LoVo (cell line): ENCODE measurements at places on chromosomes 2 and 18.
A peak's percentile ranks its signal among the peaks of the same experiment; 100 is the strongest.

DNA sequence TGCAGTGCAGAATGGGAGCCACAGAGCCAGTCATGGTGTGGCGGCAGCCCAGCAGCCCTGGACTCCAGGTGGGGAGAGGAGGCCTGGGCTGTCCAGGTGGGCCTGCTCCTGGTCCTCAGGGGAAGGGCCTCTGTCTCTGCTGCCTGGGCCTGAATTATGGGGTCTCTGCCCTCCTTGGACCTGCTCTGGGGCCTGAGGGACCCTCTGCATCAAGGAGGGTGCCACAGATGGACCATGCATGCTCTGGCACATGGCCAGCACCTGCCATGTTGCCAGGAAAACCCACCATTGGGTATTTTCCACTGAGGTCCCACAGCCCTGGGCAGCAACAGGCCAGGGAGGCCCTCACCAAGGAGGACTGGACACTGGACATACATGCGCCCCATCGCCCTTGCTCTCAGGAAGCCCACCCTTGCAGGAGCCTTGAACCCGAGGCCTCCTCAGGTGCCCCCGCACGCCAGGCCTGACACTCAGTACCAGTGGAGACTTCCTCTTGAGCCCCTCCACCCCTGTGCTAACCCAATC lies 107.1 kb downstream of the NDUFA10 start:
- no peak for DNase-seq

- DNase-seq: peak; percentile 73
Observed at GRCh38 chr18:3710712-3711301, 260.8 kb downstream of the TGIF1 start.

GRCh38 chr2:101714118-101714517 lies 16.6 kb downstream of the MAP4K4 start:
- no peak for DNase-seq

- no peak for DNase-seq
Observed at GRCh38 chr2:2041256-2041824, 289.7 kb downstream of the MYT1L start.

DNA sequence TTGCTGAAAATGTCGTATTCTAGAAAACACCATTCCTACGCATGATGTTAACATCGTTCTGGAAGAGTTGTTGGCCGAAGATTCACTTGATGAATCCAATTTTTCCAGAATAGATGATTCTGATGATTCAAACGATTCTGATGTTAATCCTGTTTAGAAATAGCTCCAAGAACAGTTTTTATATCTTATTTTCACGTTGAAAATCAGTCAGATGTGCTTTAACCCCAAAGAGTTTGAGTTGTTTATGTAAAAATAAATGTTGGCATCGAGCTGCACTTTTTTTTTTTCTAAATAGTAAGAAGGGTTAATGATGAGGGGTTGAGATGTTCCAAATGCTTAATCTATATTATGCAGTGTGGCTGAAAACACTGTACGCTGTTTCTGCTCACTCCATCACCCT lies 99.9 kb upstream of the LINC00305 start:
- DNase-seq: no peak

DNA sequence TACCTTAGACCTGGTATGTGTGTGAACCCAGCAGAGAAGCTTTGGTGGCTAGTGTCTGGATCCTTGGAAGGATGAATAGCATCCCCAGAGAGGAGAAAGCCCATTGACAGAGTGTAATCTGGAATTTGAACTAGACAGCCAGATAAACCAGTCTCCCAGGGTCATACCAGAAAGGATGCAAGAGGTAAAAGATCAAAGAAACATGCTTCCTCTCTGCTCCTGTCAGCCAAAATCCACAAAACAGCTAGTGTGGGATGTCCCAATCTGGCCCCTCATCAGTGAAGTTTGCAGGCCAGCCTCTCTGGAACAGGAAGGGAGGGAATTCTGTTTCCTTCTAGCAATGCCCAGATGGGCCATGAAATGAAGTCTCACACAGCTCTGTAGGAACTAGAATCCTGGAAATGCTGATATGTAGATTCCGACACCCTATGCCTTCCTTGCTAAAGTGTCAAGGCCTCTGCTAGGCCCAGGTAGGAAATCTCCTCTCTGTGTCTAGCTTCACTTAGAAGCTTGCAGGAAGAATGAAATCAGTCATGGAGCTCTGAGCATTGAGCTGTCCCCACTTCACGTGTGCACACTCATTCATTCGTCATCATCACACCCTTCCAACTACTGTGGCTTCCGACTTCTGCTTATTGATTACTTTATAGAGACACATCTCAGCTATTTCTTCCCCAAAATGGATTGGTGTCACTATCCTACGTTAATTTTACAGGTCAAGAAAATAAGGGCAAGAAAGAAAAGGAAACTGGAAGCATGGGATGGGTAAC lies 38.0 kb downstream of the EVA1A start:
- no peak for DNase-seq

DNA sequence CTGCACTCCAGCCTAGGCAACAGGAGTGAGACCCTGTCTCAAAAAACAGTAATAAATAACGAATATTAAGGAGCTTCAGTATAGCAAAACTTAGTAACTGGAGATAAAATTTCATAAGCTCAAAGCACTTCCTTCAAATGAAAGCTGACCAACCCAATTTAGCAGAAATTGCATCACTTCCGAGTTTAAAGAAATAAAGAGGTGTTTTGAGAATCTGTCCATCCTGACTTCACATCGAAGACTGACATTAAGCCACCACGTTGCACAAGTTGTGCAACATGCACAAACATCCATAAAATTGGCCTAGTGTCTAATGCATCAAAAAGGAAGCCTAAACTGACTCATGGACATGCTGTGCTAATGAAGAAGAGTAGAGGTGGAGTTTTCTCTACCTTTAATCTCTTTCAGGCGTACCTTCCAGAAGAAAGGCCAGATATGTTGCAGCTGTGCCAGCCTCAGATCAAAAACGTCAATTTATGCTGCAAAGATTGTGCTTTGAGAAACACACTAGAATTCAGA lies 7.7 kb upstream of the DSG3 start:
- DNase-seq: no peak

DNA sequence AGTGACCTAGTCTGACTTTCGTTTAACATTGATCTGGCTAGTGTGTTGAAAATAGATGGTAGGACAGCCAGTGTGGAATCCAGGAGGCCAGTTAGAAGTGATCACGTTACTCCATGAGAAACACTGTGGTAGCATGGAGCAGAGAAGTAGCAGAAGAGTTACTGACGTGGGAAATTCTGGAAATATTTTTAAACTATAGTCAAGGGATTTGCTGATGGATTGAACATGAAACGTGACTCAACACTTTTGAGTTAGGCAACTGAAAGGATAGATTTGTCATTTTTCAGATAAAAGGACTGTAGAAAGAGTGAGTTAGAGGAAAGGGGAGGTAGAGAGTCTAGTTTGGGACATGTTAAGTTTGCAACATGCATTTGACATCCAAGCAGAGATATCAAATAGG lies 130.4 kb downstream of the IRS1 start:
- no peak for DNase-seq

DNA sequence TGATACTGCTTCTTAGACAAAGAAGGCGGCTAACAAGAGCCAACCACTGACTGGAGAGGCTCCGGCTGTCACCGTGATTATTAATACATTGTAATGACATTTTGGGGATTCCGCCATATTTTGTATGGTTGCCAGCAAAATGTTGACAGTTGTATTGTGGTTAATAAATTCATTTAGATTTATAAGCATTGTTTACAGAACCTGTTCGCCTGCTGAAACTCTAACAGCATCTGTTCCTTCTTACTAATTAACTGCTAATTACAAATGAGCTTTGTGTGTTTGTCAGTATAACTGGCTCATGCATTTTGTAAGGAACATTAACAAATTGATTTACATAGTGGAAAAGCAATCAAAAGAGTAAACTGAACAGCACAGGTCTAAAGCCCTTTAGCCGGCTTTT lies 332.4 kb downstream of the GBX2 start:
- no peak for DNase-seq

DNA sequence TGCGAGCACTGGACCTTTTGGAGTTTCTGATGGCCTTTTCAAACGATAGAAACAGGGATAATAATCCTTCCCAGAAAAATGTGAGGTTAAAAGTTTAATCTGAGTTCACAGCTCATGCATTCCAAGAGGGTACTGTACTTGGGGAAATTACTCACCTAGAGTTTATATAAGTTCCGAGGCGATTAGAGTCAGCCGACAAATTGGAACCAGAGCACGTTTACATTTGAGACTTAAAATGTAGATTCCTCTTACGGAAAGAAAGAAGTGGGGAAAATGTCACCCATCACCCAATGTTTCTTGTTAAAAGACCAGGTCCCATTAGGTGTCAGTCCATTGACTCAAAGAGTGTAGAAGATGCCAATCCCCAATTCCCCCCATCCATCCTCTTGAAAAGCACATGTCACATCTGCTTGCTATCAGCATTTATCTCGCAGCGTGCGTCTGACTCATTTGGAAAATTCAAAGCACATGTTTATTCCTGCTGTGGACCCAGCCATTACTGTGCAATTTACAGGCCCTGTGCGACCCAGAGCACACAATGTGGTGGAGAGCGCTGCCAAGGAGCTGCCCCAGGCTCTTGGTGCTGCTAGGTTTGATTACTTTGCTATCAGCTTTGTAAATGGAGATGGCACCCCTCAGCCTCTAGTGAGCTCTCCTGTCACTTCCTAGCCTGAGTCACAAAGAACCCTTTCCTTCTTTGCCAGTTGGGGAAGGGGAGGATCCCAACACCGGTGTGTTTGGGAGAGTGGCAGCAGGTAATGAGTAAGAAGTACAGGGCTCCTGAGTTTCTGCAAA lies 104.8 kb downstream of the COLEC12 start:
- DNase-seq: no peak

- no peak for DNase-seq
Observed at GRCh38 chr2:47373747-47374146, 29.2 kb upstream of the MSH2 start.

DNA sequence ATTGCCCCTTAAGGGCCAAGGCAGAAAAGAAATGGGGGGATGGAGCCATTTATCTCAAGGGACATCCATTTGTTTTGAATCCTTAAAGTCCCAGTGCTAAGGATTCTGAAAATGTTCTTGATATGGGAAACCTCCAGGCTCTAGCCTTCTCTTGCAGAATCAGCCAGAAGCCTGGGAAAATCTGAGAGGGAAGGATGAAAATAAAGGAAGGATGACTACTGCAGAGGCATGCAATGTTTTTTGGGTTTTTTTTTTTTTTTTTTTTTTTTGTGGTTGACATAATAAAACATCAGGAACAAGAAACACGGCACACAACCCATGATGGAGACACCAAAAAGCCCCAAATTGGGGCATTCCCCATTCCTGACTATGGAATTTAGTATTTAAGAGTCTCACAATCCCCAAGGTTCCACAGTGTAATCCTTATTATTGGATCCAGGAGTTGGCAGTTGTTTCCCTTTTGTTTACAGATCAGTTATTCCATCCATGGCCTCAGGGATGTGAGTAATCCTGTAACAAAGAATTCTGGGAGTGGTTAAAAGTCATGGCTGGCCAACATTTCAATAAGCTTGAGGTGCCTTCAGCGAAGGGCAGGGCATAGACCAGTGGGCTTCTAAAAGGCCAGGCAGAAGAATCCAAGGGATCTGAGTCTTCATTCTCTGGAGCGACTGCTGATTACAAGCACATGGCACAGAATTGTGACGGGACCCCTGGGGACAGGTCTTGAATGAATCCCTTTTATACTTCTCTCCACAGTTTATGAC lies 337.5 kb downstream of the GULP1 start:
- peak; percentile 11 for DNase-seq

- peak; percentile 98 for DNase-seq
Observed at GRCh38 chr2:64831134-64831976, 157.8 kb upstream of the SLC1A4 start.

DNA sequence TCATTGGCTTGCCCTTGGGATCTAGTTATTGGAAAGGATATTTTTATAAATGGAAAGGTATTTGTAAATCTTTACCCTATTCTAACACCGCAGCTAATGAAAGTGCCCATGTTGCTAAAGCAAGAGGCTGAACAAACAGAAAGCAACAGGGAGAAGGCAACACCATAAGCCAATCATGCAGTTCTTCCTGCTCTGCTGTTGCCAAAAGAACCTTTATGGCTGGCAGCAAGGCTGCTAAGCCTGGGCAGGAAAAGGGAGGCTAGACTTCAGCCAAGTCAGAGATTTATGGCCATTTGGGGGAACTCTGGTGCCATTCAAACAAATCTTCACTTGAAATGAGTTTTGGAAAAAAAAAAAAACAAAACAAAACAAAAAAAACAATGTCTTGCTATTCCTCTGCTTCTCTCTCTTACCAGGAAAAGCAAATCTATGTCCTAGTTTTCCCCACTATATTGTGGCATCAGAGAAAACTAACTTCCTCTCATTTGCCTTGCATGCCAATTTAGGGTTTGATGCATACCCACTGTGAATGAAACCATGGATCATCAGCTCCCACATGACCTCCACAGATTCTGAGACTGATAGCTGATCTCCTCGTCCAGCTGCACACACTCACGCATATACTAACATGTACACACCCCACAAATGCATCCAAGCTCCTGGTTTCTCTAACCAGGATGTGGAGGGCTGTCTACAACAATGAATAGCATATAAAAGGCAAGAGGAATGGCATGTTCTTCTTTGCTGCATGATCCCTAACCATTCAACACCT lies 179.3 kb downstream of the C1D start:
- no peak for DNase-seq
